ENCODE measurements at places on chromosomes 13 and 19.

GRCh38 chr19:6103217-6103644 is 7.1 kb downstream of the RFX2 start:
- no peak for DNase-seq

DNA sequence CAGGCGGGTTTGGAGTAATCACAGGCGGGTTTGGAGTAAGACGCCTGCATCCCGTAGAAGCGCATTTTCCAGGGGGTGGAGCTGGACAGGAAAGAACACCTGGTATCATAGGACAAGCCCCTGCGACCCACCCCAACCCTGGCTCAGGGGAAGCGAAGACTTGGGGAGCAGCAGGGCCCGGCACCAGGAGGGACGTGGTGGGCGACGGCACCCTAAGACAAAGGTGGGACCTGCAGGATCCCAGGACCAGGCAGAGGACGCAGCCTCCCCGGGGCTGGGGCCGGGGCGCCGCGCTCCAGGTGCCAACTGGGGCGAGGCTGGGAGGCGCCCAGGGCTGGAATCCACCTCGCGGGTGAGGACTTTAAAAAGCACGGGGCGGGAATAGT is 520 bp downstream of the ZNF600 start:
- no peak for DNase-seq

DNA sequence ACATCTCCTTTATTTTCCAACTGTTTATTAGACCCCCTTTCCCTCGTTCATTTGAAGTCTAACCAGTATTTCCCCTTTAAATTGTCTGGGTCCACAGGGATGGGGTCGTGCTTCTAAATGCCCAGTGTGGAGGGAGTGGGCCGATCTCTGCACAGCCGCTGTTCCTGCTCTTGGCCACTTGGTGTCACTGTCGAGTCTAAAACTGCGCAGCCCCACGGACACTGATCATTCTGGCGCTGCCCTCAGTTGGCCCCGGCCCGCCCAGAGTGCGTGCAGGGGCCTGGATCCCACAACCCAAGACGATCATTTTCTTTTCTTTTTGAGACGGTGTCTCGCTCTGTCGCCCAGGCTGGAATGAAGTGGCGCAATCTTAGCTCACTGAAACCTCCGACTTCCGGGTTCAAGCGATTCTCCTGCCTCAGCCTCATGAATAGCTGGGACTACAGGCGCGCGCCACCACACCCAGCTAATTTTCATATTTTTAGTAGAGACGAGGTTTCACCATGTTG is 12.0 kb downstream of the WDR88 start:
- peak; percentile 75 for DNase-seq

GRCh38 chr19:30911491-30911890 is 437.7 kb downstream of the TSHZ3 start:
- no peak for DNase-seq

GRCh38 chr13:36430247-36431203 is 1.8 kb upstream of the CCNA1 start:
- DNase-seq = no peak

DNA sequence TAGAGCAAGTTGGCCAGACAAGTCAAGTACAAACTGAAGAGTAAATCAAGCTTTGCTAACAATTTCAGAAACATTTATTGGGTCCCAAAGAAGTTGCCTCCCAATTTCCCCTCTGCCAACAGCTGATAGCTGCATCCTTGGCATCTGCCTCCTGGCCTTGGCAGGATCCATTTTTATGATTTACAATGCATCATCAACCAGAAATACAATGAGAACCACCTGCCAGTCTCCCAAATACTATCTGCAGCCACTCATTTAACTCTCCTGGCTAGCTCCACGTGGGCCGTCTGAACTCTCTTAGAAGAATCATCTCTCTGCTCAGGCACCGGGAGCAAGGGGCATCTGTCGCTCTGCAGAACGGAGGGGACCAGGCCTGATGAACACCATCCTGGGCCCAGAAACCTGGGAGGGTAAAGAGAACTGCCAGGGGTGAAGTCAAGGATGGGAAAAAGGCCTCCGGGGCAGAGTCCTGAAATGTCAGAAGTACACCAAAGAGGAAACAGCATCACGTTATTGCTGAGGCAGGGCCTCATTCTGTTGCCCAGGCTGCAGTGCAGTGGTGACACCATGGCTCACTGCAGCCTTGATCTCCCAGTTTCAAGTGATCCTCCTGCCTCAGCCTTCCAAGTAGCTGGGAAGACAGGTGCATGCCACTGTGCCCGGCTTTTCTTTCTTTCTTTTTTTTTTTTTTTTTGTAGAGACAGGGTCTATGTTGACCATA is 2.6 kb downstream of the LONP1 start:
- DNase-seq = no peak

DNA sequence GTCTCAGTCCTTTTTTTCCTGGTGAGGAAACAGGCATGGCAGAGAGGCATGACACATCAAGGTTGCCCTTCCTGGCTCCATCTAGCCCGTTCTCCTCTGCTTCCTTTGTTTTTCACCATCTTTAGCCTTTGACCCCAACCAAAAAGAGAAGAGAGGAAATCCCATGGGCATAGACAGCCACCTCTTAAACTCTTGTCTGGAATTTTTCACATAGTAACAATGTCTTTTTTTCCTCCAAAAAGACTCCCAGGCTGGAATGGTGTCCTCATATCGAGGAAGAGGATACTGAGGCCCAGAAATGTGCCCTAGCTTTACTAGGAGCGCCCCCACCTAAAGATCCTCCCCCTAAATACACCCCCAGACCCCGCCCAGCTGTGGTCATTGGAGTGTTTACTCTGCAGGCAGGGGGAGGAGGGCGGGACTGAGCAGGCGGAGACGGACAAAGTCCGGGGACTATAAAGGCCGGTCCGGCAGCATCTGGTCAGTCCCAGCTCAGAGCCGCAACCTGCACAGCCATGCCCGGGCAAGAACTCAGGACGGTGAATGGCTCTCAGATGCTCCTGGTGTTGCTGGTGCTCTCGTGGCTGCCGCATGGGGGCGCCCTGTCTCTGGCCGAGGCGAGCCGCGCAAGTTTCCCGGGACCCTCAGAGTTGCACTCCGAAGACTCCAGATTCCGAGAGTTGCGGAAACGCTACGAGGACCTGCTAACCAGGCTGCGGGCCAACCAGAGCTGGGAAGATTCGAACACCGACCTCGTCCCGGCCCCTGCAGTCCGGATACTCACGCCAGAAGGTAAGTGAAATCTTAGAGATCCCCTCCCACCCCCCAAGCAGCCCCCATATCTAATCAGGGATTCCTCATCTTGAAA is at the start of gene GDF15:
GDF15 (plus strand) TSS at position 484 of the 868 bp plus-strand sequence; CDS start at position 516, 32 bp downstream.
- peak; percentile 51 for DNase-seq

GRCh38 chr19:7831452-7831851 is 1.4 kb downstream of the EVI5L start:
- DNase-seq = no peak

DNA sequence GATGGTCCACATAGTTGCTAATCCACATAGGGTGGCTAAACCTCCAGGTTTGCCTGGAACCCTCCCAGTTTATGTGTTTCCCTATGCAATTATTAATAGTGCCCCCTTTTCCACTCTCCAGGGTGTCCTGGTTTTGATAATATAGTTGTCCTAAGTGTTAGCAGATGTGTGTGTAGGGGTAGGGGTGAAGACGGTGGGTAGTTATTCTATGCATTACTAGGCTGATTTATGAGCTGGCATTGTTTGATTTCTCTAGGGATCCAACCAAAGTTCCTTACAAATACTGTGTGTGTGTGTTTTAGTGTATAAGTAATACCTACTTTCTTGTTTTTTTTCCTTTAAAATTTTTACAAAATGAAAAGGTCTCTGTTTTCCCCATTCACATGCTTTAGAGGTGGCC is 21.1 kb downstream of the GTF2F2 start:
- no peak for DNase-seq

DNA sequence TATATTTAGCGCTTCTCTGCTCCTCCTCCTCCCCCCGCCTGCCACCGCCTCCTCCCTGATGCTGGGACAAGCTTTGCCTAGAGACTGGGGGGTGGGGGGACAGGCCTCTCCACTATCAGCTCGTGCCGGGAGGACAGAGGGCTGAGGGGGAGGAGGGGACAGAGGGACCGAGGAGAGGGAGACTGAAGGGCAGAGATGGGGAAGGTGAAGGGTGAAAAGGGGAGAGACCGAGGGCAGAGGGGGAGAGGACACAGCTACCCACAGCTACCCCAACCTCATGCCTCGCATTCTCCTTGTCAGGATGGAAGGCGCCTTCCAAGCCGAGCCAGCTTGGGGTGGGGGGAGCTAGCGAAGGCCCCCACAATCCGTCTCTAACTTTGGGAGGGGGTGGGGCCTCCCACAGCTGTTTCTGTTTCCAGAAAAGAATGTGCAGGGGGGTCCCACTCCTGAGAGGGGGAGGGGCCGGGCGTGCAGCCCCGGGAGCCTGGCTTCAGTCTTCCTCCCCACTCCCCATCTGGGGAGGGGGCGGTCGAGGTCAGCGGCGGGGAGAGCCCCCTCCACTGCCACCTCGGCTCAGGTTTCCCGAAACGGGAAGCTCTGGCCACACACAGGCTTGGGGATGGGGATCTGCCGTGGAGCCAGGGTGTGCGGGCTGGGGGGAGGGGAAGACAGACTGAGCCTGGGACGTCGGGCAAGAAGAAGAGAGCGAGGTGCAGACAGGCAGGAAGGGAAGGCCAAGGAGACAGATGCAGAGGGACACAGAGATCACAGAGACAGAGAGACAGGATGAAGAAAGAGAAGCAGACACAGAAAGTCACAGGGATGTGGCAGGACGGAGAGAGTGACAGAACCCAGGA is 1.6 kb downstream of the DACT3 start:
- DNase-seq = no peak

GRCh38 chr13:101785858-101786257 is 333.4 kb downstream of the ITGBL1 start:
- DNase-seq = peak; percentile 9

GRCh38 chr13:90365130-90365529 is 982.4 kb upstream of the MIR17HG start:
- no peak for DNase-seq

GRCh38 chr19:50290011-50290410 is 39.2 kb downstream of the KCNC3 start:
- DNase-seq = no peak

DNA sequence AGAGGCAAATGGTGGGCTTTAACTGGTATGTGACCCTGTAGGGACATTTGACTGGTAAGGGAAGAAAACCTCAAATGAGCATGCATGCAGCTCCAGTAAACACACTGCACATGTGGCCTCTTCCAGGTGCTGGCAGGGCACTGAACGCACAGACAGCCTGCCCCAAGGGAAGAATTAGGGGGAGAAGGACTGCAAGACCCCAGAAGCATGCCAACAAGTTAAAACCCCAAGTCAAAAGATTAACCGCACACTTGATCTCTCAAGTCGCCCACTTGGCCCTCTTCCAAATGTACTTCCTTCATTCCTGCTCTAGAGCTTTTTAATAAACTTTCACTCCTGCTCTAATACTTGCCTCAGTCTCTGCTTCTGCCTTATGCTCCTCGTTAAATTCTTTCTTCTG is 46.9 kb upstream of the SLITRK1 start:
- DNase-seq = no peak

GRCh38 chr13:47211106-47211505 is 314.3 kb upstream of the HTR2A start:
- DNase-seq = no peak

- no peak for DNase-seq
Measured at GRCh38 chr13:102683637-102684036, 11.2 kb downstream of the METTL21C start.

DNA sequence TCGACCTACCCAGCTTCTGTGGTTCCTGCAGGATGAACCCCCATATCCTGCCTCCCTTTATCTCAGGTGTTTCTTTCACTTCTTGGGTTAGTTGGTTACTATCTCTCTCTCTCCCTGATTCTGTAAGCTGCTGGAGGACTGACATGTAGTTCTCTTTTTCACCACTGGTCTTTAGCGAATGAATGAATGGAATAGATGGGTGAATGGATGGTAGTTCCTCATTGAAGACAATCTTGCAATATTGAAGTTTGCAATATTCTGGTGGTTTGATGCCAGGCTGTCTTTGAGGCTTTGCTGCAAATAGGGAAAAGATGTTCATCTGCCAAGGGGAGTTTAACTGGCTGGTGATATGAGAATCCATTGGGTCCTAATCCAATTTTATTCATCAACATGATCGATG is 120.2 kb downstream of the UBL3 start:
- DNase-seq = no peak

DNA sequence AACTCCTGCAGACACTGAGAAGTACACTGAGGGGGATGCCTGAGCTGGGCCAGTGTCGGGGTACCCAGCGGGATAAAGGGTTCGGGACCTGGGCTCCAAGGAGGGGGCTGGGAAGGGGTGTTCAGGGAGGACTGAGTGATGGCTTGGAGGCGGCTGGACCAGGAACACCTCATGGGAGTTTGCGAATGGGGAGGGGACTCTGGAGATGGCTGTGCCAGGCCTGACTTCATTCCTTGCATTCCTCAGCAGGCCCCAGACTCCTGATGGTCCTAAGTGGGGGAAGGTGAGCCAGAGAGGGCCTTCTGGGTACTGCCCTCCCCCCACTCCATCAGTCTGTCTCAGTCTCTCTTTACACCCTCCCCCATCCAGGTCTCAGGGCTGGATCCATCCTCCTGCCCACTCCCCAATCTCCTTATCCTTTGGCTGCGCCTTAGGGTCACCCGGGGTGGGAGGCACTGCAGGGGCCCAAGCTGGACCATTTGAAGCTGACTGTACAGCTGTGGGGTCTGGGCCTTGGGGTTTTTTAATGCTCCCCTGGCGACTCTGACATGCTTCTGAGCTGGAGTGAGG is 13.8 kb downstream of the PAK4 start:
- no peak for DNase-seq

GRCh38 chr13:90640976-90641375 is 706.5 kb upstream of the MIR17HG start:
- DNase-seq = no peak

DNA sequence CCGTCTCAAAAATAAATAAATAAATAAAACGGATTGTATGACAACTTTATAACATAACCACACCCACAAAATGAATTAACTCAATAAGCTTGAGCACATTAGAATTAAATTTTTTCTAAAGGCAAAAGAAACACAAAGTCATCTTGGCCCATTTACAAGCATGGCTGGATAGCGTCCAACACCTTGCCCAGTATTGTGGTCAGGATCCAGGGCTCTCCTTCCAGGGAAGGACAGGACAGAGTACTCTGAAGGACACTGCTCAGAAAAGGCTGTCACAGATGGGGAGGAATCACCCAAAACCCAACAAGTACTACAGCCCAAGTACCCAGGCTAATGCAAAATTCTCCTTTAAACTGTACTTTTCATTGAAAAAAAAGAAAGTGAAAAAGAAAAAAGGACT is 27.1 kb downstream of the SUGP2 start:
- DNase-seq = no peak

DNA sequence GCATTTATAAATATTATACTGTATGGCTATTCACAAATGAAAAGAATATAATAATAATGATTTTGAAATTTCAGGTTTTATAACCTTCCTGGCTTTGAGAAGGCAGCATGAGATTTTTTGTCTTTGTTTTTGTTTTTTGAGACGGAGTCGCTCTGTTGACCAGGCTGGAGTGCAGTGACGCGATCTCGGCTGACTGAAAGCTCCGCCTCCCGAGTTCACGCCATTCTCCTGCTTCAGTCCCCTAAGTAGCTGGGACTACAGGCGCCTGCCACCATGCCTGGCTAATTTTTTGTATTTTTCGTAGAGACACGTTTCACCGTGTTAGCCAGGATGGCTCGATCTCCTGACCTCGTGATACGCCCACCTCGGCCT is 64.1 kb downstream of the ZNF429 start:
- peak; percentile 78 for DNase-seq
